ENCODE measurements at places on chromosomes 16 and 17.

- peak; percentile 54 for DNase-seq
These were observed 13.2 kb upstream of the AURKB start for GRCh38 chr17:8223356-8224126.

DNA sequence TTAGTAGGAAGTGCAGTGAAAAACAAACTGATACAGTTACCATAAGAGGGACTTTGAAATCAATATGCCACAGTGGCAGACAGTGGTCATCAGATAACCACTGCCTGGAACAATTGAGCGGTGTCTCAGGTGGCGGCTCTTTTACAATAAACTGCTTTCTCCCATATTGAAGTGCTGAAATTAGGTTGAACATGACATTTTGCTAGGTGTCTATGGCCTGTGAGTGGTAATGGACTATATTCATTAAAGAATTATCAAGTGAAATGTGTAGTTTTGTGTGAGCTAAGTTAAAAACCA is 214.7 kb downstream of the RPTOR start:
- no peak for DNase-seq

DNA sequence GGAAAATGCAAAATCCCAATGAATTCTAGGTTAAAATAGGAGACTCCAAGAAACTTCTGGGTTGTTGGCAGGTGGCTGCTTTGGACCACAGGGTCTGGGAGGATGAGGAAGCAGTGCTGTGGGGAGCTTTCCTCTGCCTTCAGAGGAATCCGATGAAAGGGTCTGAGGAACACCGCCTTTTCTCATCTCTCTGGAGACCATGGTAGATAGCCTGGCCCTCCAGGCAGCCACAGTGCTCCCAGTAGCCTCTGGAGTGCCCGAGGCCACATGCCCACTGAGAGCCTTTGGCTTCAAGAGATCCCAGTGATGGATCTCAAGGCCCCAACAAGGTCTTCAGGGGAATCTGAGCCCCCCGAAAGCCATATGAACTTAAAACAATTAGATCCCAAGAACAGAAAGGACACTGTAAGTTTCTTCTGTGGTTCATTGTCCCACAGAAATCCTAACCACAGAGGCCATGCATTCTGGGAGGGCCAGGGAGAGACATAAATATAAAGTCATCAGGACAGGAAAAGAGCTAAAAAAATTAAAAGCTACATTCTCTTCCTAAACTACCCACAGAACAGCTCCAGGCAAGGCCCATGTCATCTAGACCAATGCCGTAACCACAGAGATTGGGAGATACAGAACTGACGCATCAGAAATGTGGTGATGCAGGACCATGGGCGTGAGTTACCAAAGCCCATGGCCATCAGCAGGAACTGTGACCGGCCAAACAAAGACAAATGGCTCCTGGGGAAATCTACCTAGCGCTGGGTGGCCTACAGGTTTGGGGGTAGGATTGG is 24.3 kb downstream of the TK2 start:
- DNase-seq = no peak

- DNase-seq = no peak
These were observed 33.8 kb downstream of the COG1 start for GRCh38 chr17:73226556-73227172.

- DNase-seq = no peak
These were observed 557.8 kb upstream of the SALL1 start for GRCh38 chr16:51708861-51709260.

- DNase-seq = no peak
These were observed 27.2 kb downstream of the CDR2 start for GRCh38 chr16:22347100-22347820.

GRCh38 chr16:2473999-2474876 is 689 bp upstream of the TBC1D24 start:
- peak; percentile 79 for DNase-seq

DNA sequence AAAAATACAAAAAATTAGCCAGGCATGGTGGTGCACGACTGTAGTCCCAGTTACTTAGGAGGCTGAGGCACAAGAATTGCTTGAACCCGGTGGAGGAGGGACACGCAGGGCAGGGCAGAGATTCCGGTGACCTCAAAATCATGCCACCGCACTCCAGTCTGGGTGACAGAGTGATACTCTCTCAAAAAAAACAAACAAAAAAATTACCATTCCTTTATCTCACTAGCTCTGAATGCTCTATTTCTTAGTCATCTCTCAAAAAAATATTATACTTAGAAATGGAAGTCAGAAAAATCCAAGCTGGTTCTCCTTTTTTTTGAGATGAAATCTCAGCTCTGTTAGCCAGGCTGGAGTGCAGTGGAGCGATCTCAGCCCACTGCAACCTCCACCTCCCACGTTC is 40.8 kb downstream of the SPOP start:
- DNase-seq = no peak

DNA sequence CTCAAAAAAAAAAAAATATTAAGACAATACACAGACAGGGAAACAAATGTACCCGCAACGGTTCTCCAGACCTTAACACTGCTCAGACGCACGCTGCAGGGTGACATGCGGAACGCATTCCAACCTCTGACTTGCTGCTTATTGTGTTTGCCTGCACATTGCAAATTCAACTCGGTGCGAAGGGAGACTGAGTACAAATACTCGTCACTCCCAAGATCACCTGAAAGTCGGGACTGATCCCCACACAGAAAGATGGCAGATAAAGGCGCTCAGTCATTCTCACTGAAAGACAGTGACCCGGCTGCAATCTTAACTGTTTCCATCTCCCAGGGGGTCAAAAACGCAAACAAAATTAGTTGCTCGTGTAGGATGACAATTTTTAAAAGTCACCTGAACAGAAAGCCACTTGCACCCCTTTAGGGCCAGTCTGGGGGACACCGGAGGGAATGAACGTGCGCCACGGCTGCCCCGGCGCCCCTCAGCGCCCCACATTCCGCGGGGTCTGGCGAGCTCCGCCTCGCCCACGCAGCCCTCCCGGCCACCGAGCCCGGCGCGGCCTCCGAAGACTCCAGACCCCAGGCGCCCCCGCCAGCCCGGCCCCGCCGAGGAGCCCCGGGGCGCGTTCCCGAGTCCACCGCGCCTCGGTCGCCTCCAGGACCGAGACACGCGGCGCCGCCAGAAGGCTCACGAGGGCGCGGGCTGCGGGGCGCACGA is 589 bp downstream of the CLCN7 start:
- DNase-seq = peak; percentile 70

DNA sequence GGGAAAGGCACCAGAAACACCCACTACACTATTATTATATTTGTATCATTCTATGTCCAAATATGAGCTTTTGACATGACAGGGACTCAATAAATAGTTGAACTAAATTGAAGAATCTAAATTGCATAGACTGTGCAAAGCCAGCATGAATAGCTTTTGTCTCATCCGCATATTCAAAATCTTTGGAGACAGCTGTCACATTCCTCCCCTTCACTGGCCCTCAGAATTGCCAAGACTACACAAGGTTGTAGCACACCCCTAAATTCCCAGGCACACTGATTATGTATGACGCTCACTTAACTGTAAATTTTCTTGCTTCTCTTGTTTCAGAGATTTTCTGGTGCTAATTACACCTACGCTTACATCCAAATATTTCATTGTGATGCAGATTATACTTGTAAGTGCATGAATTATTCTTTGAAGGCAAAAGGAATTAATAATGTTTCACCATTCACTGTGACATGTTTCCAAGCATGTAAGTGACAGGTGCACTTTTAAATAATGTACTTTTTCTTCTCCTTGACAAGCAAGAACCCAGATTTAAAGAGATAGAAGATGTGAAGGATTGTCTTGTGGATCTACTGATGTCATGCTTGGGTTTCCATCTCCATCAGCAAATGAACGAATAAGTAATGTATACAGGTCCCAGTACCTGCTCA is 47.5 kb downstream of the CA10 start:
- no peak for DNase-seq

DNA sequence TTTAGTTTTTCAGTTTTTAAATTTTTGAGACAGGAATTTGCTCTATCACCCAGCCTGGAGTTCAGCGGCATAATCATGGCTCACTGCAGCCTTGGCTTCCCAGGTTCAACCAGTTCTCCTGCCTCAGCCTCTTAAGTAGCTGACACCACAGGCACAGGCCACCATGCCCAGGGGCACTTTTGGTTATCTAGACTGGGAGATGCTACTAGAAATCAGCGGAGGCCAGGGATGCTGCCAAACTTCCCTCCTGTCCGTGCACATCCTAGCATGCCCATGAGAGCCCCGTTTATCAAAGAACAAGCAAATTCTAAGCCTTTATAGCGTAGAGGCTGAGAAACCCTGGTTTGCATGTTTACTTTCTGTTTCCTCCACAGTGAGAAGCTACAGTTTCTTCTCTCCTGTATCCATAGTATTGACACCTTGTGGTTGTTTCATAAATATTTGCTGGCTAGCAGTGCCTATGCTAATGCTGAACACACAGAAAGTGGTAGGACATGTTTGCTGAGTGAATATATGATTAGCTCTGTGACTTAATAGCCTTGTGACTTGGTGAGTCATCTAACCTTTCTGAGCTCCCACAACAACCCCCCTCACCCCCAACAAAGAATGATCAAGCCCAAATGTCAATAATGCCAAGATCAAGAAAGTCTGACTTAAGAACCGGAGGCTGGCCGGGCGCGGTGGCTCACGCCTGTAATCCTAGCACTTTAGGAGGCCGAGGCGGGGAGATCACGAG is 39.2 kb upstream of the MAF start:
- no peak for DNase-seq

GRCh38 chr16:78549366-78549765 is 449.9 kb downstream of the WWOX start:
- DNase-seq = no peak

DNA sequence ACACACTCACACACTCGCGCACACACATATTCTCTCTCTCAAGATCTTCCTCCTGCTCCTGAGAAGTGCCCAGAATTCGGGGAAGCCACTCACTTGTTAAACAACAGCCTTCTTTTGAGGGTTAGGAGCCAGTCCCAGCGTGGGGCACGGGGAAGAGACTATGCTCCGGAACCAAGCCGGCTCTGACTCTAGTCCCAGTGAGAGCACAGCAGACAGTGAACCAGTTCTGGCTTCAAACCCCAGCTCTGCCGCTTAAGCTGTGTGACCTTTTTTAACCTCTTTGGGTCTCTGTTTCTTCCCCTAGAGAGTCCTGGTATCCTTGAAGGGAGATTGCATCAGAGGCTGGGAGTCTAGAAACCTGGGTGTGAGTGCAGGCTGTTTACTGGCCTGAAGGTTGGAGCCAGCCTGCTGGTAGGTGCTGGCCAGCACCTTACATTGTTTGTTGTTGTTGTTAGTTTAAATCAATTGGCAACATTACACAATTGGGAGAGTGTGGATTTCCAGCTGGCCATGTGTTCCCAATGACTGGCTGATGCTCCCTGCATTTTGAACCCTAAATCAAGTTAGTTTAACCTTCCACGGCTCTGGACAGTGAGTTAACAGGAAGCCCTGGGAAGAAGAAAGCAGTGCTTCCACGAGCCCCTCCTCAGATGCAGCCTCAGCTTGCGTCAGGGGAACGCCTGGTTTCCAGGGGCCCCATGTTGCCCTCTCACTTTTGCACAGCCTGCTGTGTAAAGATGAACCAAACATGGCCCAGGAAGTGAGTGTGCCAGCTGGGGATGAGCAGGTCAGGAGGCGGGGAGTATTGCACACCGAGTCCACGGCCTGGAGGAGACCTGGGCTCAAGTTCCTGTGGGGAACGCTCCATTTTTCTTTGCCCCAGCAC is 71.5 kb downstream of the GAS7 start:
- peak; percentile 63 for DNase-seq

DNA sequence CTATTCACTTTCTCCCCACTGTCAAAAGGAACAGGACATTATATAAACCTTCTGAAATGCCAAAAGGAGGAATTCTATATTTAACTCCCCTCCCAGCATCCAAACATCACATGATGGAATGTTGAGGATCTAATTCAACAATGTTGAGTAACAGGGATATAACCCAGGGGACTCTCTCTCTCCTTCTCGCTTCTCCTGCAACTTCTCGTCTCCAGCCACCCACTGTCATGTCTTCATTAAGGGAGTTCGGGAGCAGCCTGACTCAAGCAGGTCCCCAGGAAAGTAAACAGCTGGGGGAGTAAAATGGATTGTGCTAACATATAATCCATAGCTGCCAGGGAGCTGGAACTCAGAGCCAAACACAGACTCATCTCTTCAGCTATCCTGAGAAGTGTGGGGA is 51.7 kb downstream of the GRIN2A start:
- no peak for DNase-seq

GRCh38 chr17:6994666-6995256 is 1.1 kb upstream of the ALOX12 start:
- DNase-seq = no peak
